ENCODE measurements at places on chromosomes 2 and 18.

- no peak for DNase-seq
Observed at GRCh38 chr2:71586471-71586870, 133.1 kb downstream of the DYSF start.

GRCh38 chr2:137873536-137874244 is 90.6 kb upstream of the HNMT start:
- no peak for DNase-seq

GRCh38 chr2:129779783-129780182 is 199.7 kb upstream of the RAB6C start:
- no peak for DNase-seq

DNA sequence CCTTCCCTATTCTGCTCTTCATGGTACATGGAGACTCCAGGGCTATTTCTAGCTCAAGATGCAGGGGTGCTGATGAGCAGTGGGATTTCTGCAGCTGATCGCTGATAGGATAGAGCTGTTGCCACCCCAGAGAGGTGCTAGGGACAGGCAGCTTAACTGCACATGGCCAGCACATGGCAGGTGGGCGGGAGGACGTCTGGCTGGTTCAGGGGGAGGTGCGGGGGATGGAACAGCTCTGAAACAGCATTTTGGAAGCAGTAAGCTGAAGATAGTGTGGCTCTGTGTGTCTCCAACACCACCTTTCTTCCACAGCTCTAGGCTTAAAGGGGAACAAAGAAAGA is 151.9 kb upstream of the PELI1 start:
- no peak for DNase-seq

DNA sequence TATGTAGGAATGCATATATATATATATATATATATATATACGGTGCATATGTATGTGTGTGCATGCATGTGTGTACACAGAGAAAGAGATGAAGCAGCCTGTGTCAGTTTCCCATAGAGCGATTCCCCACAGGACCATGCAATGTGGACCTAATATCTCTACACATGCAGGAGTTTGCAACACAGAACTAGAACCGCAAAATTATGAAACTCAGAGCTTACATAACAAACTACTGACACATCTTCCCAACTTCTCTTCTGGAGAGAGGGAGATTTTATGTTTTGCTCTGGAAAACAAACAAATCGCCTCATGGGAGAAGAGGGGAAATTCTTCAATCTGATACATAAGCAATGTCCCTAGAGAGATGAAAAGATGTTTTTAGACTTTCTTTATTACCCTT is 377.2 kb downstream of the LRATD1 start:
- no peak for DNase-seq

GRCh38 chr2:152506843-152507242 is 171.9 kb downstream of the FMNL2 start:
- DNase-seq: no peak

DNA sequence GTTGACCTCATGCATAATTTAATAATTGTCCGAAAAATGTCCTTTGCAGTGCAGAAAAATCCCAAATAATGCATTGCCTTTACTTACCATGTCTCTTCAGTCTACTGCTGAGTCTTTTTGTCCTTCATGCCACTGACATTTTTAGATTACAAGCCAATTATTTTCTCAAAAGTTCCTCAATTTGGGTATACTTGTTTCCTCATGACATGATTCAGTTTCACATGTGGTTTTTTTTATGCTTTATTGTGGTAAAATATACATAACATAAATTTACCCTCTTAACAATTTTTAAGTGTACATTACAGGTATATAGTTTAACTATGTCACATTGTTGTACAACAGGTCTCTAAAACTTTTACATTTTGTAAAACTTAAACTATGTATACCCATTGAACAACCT is 81.0 kb downstream of the EPC2 start:
- no peak for DNase-seq

GRCh38 chr2:73176205-73176880 is 26.0 kb upstream of the NOTO start:
- no peak for DNase-seq

DNA sequence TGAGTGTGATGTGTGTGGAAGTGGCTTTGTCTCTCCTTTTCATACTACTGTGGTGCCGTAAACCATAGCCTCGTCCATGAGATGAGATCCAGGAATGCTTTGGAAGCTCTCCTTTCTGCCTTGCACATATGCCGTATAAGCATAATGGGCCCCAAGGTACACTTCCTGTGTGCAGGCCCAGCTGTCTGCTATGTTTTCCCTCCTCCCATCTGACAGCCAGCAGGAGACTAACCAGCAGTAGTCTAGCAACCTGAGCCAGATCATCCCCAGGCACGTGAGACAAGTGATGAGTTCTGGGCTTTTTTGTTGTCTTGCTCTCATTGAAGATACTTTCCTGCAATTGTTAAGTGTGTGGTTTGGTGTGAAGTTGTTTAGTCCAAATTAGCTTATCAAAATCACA is 555.5 kb upstream of the LRRTM4 start:
- DNase-seq: no peak

- no peak for DNase-seq
Observed at GRCh38 chr2:150232321-150232720, 255.1 kb downstream of the RND3 start.

Data from activated CD4-positive, alpha-beta T cell treated with anti-CD3 and anti-CD28 coated beads for 1 hour (primary cell).